Fibroblast of the aortic adventitia (primary cell): ENCODE measurements at places on chromosomes 3 and 15.

GRCh38 chr15:55694652-55695150, 48.3 kb downstream of the PRTG start:
- DNase-seq: no peak

DNA sequence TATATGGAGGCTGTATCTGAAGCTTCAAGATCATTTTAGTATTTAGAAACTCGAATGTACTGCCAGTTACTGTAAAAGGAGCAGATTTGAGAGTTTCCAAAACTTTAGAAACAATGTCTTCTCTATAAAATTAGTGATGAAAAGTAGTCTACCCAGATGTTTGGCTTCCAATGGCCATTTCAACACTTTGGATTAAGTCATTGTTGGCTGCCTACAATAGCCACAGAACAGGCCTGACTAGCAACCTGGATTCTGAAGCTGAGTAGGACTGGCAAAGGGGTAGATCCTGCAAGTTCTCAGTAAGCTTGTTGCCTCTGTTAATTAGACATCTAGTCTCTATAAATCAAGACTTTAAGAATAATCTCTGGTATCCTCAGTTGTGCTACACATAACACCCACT, 239.0 kb upstream of the KCNMB2 start:
- DNase-seq: peak; percentile 83

GRCh38 chr3:129824926-129825541, 68.5 kb downstream of the TMCC1 start:
- peak; percentile 66 for DNase-seq

DNA sequence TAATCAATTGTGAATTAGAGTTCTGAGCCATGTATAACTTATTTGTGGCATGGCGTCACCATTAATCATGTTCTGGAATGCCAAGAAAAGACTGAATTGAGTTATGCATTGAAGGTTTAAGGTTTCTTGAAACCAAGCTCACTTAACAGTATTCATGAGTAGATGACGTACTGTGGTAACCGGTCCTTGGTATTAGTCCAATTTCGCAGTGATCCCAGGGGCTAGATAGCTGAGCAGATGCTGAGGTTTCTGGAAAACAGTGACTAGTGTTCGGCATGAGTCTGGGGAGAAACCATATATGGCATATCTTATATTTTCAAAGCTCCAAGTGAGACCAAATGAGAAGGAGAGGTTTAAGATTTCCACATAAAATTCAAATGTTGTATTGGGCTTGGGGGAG, 218.3 kb upstream of the LYSMD4 start:
- DNase-seq: peak; percentile 2

- no peak for DNase-seq
Observed at GRCh38 chr3:110149763-110150162, 812.4 kb upstream of the DPPA4 start.

GRCh38 chr15:96330064-96330449, 443 bp upstream of the NR2F2 start:
- peak; percentile 89 for DNase-seq

DNA sequence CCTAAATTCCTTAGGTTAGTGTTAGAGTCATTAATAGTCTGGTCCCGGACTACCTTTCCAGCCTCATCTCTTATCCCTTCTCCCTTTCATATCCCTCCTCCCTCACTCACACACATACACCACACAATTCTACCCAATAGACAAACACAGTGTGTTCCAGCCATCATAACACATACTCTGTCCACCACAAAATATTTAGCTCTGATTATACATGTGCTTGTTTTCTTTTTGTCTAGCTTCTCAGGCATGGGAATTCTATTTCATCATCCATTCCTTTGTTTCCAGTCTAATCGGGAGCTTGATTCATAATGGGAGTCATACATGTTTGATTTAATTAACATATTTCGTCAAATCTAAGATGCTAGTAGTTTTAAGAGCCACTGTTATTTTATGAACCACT, 161.8 kb upstream of the BFSP2 start:
- DNase-seq: peak; percentile 4

GRCh38 chr3:77102951-77103769, 63.3 kb downstream of the ROBO2 start:
- no peak for DNase-seq

GRCh38 chr15:30905821-30906220, 2.1 kb downstream of the FAN1 start:
- no peak for DNase-seq

DNA sequence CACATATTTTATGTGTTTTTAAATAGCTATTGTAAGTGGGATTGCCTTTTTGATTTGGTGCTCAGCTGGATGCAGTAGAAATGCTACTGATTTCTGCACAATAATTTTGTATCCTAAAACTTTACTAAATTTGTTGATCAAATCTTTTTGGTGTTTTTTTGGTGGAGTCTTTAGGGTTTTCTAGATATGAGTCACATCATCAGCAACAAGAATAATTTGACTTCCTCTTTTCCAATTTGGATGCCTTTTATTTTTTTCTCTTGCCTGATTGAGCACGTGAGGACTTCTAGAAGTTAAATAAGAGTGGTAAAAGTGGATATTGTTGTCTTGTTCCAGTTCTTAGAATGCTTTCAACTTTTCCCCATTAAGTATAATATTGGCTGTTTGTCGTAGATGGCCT, 51.3 kb downstream of the TLNRD1 start:
- DNase-seq: no peak

- DNase-seq: peak; percentile 93
Observed at GRCh38 chr3:30292192-30292893, 314.1 kb upstream of the TGFBR2 start.

DNA sequence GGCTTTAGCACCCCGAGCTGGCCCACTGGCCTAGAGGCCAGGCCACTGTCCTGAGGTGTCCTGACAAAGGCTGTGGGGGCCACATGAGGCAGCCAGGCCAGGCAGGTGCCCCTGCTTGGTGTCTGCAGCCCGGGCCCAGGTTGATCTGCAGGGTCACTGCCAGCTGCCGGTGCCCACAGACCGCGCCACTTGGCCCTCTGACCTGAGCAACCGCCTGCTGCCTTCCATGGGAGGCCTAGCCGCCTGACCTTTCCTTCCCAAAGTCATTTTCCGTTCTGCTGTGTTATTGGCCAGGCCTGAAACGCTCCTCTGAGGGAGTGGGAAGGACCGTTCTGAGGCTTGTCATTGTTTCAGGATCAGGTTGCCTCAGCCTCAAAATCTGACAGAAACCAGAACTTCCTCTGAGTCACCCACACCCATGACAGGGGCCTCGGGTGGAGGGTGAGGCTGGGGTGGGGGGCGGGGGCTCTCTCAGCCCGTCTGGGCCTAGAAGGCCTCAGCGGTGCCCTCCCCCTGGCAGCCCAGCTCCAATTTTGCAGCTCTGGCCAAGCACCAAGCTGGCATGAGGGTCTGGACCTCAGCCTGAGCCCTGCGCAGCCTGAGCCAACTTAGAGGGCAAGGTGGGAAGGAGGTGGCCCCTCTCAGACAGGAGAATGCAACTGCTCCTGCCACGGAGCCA, 140.7 kb upstream of the MEF2A start:
- peak; percentile 95 for DNase-seq

- DNase-seq: no peak
Observed at GRCh38 chr3:13764161-13764560, 115.7 kb downstream of the WNT7A start.

GRCh38 chr3:128372281-128372680, 94.4 kb downstream of the DNAJB8 start:
- DNase-seq: no peak

GRCh38 chr15:93274257-93274656, 185.2 kb upstream of the RGMA start:
- DNase-seq: no peak

GRCh38 chr3:124600765-124601164, 129.5 kb upstream of the UMPS start:
- no peak for DNase-seq

GRCh38 chr3:21835264-21835663, 84.3 kb upstream of the ZNF385D start:
- DNase-seq: peak; percentile 42

DNA sequence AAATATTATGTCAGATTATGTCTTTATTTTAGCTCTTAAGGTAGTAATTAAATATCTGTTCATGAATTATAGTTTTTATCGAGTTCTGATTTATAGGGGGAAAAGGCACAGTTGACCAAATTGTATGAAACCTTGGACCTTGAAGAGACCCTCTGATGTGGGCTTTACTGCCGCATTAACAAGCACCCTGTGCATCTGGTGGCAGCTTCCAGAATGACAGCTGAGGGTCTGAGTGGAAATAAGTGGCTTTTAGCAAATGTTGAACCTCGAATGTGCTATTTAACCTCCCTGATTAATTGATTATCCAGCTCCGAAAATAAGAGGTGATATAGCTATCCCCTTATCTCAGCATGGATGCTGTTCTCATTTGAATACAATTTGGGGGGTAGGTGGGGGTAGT, 87.0 kb downstream of the TMEM108 start:
- no peak for DNase-seq

DNA sequence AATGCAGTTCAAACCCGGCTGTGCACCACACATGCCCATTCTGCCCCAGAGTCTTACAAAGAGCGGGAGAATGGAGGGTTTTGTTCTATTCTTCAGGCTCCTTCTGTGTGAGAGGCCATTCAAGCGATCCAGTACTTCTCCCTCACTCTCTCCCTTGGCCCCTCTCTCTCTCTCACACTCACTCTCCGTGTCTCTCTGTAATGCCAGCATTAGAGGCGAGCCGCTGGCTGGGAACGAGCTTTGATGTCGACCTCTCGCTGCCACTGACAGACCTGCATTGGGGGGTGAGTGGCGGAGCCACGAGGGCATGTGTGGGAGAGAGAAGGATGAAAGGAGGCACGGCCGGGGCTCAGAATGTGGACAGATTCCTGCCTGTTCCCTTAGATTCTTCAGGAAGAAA, 231.7 kb upstream of the ARRDC4 start:
- no peak for DNase-seq

DNA sequence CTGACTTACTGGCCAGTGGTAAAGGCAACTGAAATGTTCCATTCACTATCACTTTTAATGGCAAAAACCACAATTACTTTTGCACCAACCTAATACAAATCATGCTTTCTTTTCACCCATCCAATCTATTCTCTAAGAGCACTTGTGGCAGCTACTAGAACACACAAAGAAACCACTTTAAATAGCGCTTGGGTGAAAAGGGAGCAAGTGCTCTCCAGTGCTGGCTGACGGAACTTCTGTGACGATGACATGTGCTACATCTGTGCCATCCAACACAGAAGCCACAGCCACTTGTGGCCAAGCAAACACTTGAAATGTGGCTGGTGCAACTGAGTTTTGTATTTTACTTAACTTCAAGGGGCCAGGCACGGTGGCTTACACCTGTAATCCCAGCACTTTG, 18.9 kb downstream of the SH3BP5 start:
- DNase-seq: no peak

- no peak for DNase-seq
Observed at GRCh38 chr3:41159588-41160189, 39.6 kb upstream of the CTNNB1 start.

DNA sequence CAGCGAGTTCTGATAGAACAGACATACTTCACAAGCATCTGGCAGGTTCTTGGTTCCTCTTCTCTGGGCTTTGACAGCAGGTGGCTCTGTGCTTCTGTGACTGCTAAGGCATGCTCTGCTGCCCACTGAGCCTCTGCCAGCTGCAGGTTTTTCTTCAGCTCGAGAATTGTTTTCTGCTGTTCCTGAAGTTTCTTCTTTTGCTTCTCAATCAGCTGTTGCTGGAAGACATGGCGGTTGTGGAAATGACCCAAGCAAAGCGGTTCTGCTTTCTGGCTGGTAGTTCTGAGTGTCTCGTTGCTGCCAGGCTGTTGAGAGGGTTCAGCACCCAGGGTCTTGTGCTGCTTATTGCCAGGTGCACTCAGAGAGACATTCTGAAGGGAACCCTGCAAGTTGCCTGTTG, 50.8 kb downstream of the CCDC191 start:
- no peak for DNase-seq

DNA sequence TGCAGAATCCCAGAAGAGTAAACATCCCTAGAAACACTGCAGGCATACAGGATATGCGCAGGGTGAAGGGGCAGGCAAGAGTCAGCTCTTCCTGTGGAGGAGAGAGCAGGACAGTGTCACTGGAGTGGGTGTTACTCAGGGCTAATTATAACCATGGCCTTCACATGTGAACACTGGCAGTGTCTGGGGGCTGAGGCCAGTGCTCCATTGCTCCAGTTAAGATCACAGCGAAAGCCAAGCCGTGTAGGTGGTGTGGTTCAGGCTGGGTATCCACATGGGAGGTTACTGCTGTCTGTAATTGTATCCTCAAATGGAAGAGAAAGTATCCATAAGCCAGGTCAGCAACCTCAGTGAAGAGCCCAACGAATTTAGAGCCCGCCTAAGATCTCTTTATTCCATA, 84.6 kb downstream of the MESD start:
- DNase-seq: no peak

- DNase-seq: no peak
Observed at GRCh38 chr3:40642812-40643211, 118.1 kb downstream of the ZNF621 start.

DNA sequence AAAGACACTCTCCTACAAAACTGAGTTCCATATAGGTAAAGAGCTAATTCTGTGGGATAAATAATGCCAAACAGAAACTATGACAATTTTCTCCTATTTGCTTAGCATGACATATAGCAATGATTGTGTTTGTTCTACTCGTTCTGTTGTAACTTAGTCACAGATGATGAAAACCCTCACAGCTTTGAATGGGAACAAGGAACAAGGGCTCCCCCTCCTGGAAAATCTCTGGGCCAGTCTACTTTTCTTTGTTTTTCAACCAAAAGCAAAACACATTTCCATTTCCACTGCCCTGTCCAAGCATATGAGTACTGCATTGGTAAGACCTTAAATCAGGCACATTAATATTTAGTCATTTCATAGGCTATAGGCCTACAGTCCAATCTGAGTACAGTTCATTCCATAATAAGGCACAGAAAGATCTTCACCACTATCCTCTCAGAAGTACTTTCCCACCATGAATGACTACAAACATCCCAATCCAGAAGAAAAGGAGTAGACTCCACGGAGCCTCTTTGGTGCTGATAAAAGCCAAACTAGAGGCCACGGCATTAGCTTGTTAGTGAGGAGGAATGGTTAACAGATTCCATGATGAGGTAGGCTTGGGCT, 67.1 kb downstream of the ATP8B4 start:
- peak; percentile 96 for DNase-seq

DNA sequence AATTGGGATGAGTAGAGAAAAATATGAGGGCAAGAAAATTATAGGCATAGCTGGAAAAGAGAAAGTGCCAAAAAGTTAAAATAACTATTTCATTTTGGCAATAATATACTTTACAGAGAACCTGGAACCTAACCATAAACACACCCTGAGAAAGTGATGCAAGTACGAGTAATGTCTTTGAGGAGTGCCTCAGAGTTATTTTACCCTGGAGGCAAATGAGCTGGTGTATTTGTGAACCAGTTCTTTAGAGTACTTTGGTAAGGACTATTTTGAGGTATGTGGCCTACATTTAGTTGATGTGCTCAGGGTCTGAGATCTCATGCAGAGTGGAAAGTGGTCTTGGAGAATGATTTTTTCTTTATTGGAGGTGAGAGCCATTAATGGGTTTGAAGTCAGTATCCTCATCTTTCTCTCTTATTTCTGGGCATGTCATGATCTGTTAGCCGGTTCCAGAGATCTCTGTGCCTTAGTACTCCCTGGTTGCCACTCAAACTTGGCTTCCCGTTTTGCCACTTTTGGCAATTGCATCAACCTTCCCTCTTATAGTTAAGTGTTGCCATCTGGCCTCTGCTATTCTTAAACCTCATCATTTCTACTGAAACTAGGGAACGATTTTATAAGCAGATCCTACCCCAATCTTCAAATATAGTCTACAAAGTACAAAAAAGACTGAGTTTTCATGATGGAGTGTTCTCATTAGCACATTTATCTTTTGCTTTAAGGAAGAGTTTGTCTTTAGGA, 145.7 kb downstream of the EPHA6 start:
- peak; percentile 38 for DNase-seq

- peak; percentile 21 for DNase-seq
Observed at GRCh38 chr3:179175358-179175757, 27.2 kb downstream of the PIK3CA start.

- no peak for DNase-seq
Observed at GRCh38 chr3:141933421-141934300, 57.2 kb downstream of the ATP1B3 start.
